Glutamatergic neuron (in vitro differentiated cells): ENCODE measurements at places on chromosomes 4 and X. TPM values are rescaled to one million over a fixed set of nuclear protein-coding genes. Genes with fewer than 3 reads are reported as not detected.

DNA sequence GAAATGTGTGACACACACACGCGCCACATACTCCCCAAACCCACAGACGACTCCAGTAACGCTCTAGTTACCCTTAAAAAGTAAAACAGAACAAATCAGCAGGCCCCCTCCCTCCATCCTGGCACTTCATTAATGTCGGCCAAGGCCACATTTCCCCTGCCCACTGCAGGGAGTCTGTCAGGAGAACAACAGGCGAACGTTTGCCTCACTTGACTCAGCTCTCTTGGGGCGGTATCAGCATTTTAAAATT, 671 bp upstream of the FHIP1A start:
- peaks cover 11% of the 10 kb centered on the region for H3K4me1 ChIP-seq
- H3K27ac ChIP-seq: no peak overlapping the region
- H3K4me3 ChIP-seq: peak overlapping the region; percentile 80
- peaks cover 8% of the 10 kb centered on the region for H3K27me3 ChIP-seq
- peaks cover 6% of the 10 kb centered on the region for H3K36me3 ChIP-seq
- DNase-seq: no peak

IQCM gene
- not detected for total RNA-seq

GRCh38 chr4:183591301-183591700, 67.7 kb downstream of the RWDD4 start:
- H3K27ac ChIP-seq: no peak overlapping the region
- no peaks in the 10 kb centered on the region for H3K4me1 ChIP-seq
- H3K27me3 ChIP-seq: peaks cover 2% of the 10 kb centered on the region
- no peak for DNase-seq
- H3K36me3 ChIP-seq: peaks cover 10% of the 10 kb centered on the region

GRCh38 chr4:8217246-8217511, 18.1 kb downstream of the SH3TC1 start:
- no peak overlapping the region for H3K4me3 ChIP-seq
- peaks cover 4% of the 10 kb centered on the region for H3K4me1 ChIP-seq
- peaks cover 9% of the 10 kb centered on the region for H3K36me3 ChIP-seq
- peaks cover 7% of the 10 kb centered on the region for H3K27me3 ChIP-seq

GRCh38 chr4:143391895-143392294, 55.2 kb downstream of the GAB1 start:
- peaks cover 45% of the 10 kb centered on the region for H3K4me1 ChIP-seq
- H3K4me3 ChIP-seq: no peak overlapping the region
- peaks cover 2% of the 10 kb centered on the region for H3K27me3 ChIP-seq
- DNase-seq: no peak

GRCh38 chr4:83758285-83758684, 222.4 kb downstream of the GPAT3 start:
- no peaks in the 10 kb centered on the region for H3K4me1 ChIP-seq
- no peak overlapping the region for H3K27ac ChIP-seq
- H3K27me3 ChIP-seq: peaks cover 2% of the 10 kb centered on the region
- no peak for DNase-seq
- H3K4me3 ChIP-seq: no peak overlapping the region
- no peaks in the 10 kb centered on the region for H3K36me3 ChIP-seq

GRCh38 chr4:164623099-164623498, 130.8 kb upstream of the SMIM31 start:
- no peak for DNase-seq
- H3K27ac ChIP-seq: no peak overlapping the region
- H3K4me3 ChIP-seq: no peak overlapping the region
- H3K36me3 ChIP-seq: no peaks in the 10 kb centered on the region
- no peaks in the 10 kb centered on the region for H3K4me1 ChIP-seq

DNA sequence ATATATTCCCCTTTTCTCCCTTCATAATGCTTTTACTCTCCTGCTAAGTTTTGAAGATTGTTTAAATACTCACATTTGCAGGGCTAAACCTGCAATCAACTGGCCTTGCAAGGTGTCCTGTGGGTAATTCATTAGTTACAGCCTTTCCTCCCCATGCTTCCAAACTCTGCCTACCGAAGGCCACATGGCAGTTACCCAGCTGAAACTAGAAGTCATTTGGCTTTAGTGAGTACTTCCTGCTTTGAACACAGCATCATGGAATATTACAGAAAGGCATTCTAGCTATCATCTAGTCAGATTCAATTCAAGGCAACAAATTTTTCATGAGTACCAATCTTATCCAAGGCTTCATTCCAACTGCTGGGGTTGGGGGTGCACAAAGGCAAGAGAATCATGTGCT, 55.6 kb downstream of the SRPX start:
- no peaks in the 10 kb centered on the region for H3K27me3 ChIP-seq
- H3K36me3 ChIP-seq: no peaks in the 10 kb centered on the region
- H3K27ac ChIP-seq: no peak overlapping the region

DNA sequence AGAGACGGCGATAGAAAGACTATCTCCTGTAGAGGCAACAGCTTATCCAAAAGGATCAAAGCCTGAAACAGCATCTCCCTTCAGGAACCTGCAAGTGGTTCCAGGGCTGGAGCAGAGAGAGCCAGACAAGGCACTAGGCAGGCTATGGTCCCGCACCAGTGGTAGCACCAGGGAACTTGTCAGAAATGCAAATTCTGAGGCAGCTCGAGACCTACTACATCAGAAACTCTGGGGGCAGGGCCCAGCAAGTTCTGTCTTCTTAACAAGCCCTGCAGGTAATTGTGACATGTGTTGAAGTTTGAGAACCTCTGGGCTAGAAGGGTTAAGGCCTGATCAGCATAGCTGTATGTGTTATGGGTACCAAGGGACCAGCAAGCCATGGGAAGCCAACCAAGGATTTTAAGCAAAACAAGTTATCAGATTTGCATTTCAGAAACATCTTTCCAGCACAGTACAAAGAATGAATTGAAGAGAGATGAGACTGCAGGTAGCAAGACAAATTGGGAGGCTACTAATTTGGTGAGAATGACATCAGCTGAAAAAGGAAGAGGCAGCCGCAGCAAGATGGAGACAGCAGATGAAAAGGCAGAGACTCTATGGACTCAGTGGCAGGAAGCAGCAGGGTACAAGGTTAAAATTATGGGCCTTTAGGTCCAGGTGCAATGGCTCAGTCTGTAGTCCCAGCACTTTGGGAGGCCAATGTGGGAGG, 139.7 kb downstream of the TSPAN5 start:
- H3K4me1 ChIP-seq: peaks cover 31% of the 10 kb centered on the region
- no peak overlapping the region for H3K4me3 ChIP-seq
- no peak for DNase-seq
- H3K36me3 ChIP-seq: no peaks in the 10 kb centered on the region
- no peaks in the 10 kb centered on the region for H3K27me3 ChIP-seq
- H3K27ac ChIP-seq: no peak overlapping the region

HADH gene
- 10.8 TPM for total RNA-seq

PAK3 gene
- total RNA-seq: 31.5 TPM

CYLC1 gene
- not detected for total RNA-seq

DNA sequence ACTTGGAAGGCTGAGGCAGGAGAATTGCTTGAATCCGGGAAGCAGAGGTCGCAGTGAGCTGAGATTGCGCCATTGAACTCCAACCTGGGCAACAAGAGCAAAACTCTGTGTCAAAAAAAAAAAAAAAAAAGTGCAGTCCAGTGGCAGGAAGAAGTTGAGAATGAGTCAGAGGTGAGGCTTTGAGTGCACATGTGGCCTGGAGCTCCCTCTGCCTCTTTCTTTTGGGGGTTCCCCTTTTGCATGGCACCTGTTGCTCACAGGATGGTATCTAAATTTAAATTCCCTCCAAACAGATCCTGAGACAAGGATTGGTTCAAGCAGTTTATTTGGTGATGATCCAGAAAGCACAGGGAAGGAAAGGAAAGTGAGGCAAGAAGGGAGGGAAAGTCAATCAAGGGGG, 151.4 kb upstream of the STX18 start:
- no peak overlapping the region for H3K27ac ChIP-seq
- DNase-seq: no peak
- no peaks in the 10 kb centered on the region for H3K36me3 ChIP-seq
- H3K27me3 ChIP-seq: peaks cover 2% of the 10 kb centered on the region
- H3K4me1 ChIP-seq: peaks cover 9% of the 10 kb centered on the region

- H3K27ac ChIP-seq: no peak overlapping the region
- DNase-seq: no peak
- no peaks in the 10 kb centered on the region for H3K4me1 ChIP-seq
- H3K36me3 ChIP-seq: no peaks in the 10 kb centered on the region
These were observed 101.4 kb downstream of the FIP1L1 start for GRCh38 chr4:53478671-53479456.

GRCh38 chr4:135927651-135928050, 1604.6 kb downstream of the PCDH18 start:
- no peak overlapping the region for H3K4me3 ChIP-seq
- no peak for DNase-seq
- no peaks in the 10 kb centered on the region for H3K4me1 ChIP-seq
- no peaks in the 10 kb centered on the region for H3K27me3 ChIP-seq
- no peak overlapping the region for H3K27ac ChIP-seq

GRCh38 chr4:36930562-36931111, 313.9 kb upstream of the NWD2 start:
- H3K4me3 ChIP-seq: no peak overlapping the region
- peaks cover 6% of the 10 kb centered on the region for H3K36me3 ChIP-seq
- H3K4me1 ChIP-seq: peaks cover 3% of the 10 kb centered on the region
- H3K27ac ChIP-seq: no peak overlapping the region
- peaks cover 1% of the 10 kb centered on the region for H3K27me3 ChIP-seq
- DNase-seq: no peak

DNA sequence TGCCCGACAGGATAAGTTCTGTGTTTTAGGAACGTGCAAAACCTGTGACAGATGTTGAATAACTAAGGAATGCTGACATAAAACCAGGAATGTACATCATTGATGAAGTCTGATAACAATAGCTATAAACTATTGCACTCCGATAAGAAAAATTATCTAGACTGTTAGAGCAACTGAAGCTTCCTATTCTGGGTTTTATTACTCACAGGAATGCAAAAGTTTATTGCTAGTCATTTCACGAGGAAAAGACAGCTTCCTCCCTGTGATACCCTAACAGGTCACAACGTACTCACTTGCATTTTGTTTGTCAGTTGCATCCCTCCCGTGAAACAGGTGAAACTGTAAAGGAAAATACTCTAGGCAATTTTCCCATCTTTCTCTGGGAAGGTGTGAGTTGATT, 65.9 kb downstream of the CLDN22 start:
- H3K36me3 ChIP-seq: no peaks in the 10 kb centered on the region
- no peak overlapping the region for H3K27ac ChIP-seq
- peaks cover 2% of the 10 kb centered on the region for H3K27me3 ChIP-seq
- no peak overlapping the region for H3K4me3 ChIP-seq
- no peak for DNase-seq

DUSP21 gene
- not detected for total RNA-seq

DNA sequence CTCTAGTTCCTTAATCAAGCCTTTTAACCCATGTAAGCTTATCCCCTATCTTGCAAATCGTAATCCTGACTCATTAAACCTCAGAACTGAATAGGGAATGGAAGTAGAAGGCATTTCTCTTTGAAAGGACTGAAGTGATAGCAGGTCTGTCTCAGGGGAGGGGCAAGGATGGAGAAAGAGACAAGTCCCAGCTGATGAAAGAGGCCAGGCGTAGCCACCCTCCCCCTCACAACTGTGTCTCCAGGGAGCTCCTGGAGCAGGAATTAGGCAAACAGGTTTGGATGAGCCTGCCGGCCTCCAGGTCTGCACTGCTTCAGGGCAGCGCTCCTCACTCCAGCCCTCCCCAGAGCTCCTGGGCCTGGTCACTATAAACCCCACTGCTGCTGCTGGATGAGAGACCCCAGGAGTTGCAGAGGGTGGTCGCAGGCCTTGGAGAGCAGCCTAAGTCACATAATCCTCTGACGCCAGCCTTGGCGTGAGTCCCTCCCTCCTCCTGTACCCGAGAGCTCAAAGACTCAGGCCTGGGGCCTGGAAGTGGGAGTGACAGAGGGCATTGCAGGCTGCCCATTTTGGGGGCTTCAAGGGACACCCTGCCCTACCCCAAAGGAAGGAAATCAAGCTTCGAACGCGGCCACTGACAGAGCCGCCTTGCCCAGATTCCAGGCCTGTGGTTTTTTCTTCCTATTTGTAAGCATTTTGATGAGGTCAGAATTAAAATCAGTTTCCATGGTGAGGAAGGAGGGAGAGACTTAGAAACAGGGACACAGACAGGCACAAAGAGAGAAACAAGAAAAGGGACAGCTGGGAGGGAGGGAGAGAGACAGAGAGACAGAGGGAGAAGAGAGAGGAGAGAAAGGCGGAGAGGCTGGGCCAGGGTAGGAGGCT, 21.2 kb upstream of the MSX1 start:
- no peak overlapping the region for H3K4me3 ChIP-seq
- H3K27me3 ChIP-seq: peaks cover 6% of the 10 kb centered on the region
- H3K36me3 ChIP-seq: peaks cover 3% of the 10 kb centered on the region

- peaks cover 2% of the 10 kb centered on the region for H3K27me3 ChIP-seq
- H3K36me3 ChIP-seq: no peaks in the 10 kb centered on the region
- DNase-seq: no peak
- no peak overlapping the region for H3K4me3 ChIP-seq
- no peaks in the 10 kb centered on the region for H3K4me1 ChIP-seq
These were observed 13.0 kb downstream of the CORIN start for GRCh38 chr4:47824840-47825239.

PPEF2 gene
- total RNA-seq: not detected

DNA sequence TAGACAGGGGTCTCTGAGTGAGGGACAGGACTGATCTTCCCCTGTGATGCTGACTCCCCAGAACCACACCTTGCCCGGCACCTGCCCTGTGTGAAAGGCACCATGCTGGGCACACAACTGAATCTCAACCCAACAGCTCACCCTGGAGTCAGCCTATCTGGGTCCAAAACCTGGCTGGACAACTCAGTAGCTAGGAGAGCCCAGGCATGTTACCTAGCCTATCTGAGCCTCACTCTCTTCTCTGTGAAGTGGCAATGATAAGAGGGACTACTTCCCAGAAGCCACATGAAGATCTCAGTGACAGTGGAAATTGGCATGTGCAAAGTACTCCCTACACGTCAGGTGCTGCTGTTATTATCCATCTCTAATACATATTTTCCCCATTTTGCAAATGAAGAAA, 44.8 kb upstream of the PPP2R2C start:
- peaks cover 16% of the 10 kb centered on the region for H3K36me3 ChIP-seq
- H3K27ac ChIP-seq: no peak overlapping the region
- peaks cover 1% of the 10 kb centered on the region for H3K27me3 ChIP-seq
- H3K4me3 ChIP-seq: no peak overlapping the region

SYTL5 gene
- total RNA-seq: not detected
